Cerebellar nuclear complex (tissue), 1 donor: ENCODE measurements at places on chromosomes 13 and 19.

DNA sequence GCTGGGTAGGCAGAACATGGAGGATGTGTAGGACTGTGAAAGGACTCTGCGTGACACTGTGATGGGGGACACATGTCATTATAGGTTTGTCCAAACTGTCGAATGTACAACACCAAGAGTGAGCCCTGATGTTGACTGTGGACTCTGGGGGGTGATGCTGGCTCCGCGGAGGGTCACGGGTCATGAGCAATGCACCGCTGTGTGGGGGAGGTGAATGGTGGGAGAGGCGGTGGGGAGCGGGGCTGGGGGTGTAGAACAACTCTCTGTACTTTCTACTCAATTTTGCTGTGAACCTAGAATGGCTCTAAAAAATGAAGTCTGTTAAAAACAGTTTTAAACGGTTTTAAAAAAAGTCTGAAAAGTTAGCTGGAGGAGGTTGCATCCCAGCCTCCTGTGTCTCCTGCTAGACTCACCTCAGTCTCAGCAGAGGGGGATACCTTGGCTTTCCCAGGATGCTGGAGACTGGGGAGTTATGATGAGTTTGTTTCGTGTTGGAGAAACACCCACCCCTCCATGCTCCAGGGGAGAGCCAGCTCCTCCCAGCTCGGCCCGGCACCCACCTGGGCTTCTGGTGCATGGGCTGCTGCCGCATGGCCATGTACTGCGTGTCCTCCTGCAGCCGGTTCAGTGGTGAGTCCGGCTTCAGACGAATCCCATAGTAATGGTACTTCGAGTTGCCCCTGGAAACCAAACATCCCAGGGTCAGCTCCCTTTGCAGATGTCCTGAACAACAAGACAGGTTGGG lies 34.7 kb upstream of the RANBP3 start:
- no peak for DNase-seq

DNA sequence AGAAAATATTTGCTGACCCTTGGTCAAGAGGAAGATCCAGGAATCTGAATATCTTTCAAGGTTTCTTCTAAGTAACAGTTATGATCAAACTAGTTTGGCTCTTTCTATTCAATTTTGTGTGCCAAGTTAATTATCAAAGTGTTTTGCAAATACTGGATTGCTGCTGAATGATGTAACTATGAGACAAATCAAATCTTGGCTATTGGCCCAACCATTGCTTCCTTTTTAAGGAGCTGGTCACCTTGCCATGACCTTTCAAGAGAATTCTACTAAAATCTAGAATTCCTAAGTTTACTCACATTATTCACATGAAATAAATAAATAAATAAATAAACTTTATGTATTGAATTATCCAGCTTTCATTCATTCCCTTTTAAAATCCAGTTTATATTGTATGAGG lies 371.8 kb downstream of the SLITRK6 start:
- no peak for DNase-seq

GRCh38 chr19:18023622-18024251 lies 15.8 kb downstream of the ARRDC2 start:
- no peak for DNase-seq

GRCh38 chr13:76836311-76836710 lies 49.9 kb downstream of the KCTD12 start:
- DNase-seq: no peak

DNA sequence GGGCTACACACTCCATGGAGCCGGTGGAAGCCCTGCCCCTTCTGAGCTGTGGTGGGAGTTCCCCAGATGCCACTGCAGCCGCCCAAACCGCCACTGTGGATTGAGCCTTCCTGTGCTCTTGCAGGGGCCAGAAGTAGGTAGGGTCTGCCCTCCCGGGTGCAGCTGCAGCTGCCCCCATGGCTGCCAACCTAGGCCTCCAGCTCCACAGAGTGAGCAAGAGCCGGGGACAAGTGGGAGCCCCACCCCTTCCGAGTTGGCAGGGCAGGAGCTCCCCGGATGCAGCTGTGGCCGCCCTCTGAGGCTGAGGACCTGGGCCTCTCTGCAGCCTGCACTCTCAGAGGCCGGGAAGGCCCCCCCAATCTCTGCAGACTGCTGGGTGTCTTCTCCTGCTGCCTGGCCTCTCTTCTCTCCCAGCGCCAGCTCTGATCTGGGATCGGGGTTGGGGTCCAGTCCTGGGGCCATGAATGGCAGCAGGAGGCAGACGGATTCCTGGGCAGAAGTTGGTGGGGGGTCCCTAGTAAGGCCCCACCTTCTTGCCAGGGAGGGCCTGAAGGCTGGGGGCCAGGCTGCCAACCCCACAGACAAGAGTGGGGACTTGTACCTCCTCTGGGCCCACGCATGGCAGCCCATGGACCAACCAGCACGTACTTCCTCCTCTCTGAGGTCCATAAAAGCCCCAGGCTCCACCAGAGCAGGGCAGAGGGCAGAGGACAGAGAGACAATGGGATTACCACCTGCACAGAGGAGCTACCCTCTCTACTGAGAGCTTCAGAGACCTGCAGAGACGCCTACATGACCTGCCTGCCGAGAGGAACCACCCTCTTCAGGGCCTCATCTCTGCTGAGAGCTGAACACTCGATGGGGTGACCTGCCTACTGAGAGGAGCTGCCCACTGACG lies 28.9 kb downstream of the AP2S1 start:
- no peak for DNase-seq
